ENCODE measurements at places on chromosomes 5 and 9.

- no peak for DNase-seq
Measured at GRCh38 chr5:72210888-72211678, 103.8 kb downstream of the MAP1B start.

- no peak for DNase-seq
Measured at GRCh38 chr9:101566904-101567724, 27.7 kb downstream of the PPP3R2 start.

DNA sequence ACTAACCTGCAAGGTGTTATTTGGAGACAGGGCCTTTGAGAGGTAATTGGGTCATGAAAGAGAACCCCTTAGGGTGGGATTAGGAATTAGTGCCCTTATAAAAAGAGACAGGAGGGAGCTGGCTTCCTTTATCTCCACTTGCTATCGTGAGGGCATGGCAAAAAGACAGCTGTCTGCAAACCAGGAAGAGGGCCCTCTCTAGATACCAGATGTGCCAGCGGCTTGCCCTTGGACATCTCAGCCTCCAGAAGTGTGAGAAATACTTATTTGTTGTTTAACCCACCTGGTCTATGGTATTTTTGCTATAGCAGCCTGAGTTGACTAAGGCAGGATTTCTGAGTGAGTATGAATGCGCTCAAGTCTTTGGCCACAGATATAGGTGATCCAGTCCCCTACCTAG is 978 bp upstream of the RGS14 start:
- no peak for DNase-seq

- no peak for DNase-seq
Measured at GRCh38 chr5:151005950-151006576, 14.3 kb upstream of the GPX3 start.

DNA sequence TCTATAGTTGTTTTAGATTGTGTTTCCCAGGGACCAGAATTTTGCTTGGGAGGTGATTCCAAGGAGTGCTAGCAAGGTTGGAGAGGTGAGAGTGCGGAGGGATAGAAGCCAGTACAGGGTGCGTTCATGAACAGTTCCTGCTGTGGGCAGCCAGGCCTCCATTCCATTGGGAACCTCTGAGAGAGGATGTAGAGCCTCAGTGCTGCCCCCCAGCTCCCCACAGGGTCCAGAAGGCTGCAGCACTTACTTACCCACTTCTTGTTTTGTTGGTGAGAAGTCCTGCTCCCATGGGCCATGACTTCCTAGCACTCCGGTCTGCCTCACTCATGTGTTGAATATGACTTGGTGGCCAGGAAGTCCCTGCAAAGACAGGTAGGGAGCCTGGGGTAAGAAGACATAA is 128.2 kb upstream of the GAS1 start:
- DNase-seq = no peak
